ENCODE measurements at places on chromosomes 13 and 19.

DNA sequence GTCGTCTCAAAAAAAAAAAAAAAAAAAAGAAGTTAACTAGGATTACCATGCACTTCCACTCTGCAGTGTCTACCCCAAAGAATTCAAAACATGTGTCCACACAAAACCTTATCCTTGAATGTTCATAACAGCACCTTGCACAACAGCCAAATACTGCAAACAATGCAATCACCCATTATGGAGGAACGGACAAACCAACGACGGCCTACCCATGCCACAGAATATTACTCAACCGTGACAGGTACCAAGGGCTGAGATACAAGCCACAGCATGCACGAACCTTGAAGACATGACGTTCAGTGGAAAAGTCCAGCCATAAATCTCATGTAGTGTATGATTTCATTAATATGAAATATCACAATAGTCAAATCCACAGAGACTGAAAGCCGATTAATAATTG lies 3.0 kb upstream of the SHISA7 start:
- DNase-seq, result peak; percentile 72

- DNase-seq, result no peak
Observed at GRCh38 chr19:56112313-56112709, 8.8 kb downstream of the ZNF787 start.

DNA sequence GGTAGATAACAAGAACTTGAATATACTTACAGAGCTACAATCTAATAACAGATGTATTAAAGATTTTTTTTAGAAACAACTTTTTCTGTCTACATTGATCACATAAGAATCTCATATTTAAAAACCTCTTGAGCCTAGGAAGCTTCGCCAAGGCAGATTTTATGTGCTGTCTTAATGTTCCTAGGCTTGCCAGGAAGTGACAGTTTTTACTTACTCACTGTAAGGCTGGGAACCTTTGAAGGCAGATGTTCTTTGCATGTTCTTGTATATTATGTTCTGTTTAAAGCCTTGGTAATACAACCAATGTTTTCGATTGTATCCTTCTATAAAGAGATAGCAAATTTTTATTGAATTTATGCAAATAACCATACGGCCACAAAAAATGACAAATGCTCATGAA lies 492.7 kb downstream of the GPC5 start:
- DNase-seq, result no peak

GRCh38 chr13:71118779-71119364 lies 748.1 kb downstream of the DACH1 start:
- DNase-seq, result no peak

- peak; percentile 41 for DNase-seq
Observed at GRCh38 chr19:17205237-17206140, 9.7 kb upstream of the USE1 start.

GRCh38 chr13:100409132-100409531 lies 179.5 kb downstream of the GGACT start:
- no peak for DNase-seq

DNA sequence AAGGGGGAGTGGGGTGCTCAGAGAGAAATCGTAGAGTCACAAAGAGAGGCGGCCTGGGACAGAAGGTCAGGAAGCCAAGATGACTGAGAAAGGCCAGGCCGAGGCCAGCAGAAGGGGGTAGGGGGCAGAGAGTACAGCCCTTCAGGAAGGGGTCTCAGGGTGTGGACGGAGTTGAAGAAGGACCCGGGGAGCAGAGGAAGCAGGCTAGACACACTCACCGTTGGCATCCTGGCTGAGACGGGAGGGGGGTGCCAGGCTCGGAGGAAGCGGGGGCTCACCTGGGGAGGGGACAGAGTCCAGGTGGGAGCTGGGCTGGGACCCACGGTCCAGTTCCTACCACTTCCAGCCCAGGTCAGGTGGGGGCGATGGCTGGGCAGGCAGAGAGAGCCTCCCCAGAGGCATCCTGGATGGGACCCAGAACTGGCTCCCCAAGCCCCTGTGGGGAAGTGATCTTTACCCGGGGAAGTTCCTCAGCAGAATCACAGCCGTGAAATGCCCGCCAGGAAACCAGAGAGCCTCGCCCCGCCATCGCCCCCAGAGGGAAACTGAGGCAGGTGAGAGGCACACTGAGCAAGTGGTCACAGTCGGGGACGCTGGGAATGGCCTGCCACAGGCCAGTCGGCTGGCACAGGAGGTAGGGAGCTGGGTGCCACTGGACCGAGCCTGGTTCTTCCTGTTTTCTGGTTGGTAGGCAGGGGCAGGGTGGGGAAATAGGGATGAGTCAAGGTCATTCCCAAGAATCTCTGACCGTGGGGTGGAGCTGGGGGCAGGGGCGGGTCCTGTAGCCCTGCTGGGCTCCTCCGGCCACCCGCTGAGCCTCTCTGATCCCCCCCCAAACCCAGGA lies 1.4 kb downstream of the MATK start:
- DNase-seq, result peak; percentile 53

- DNase-seq, result no peak
Observed at GRCh38 chr19:40691421-40692211, 1.2 kb upstream of the NUMBL start.

- DNase-seq, result no peak
Observed at GRCh38 chr13:96935901-96936300, 58.4 kb downstream of the OXGR1 start.

- no peak for DNase-seq
Observed at GRCh38 chr13:39526499-39526898, 76.5 kb downstream of the LHFPL6 start.

- no peak for DNase-seq
Observed at GRCh38 chr13:71374471-71375049, 492.4 kb downstream of the DACH1 start.

- no peak for DNase-seq
Observed at GRCh38 chr19:12721656-12722565, 1.8 kb downstream of the TNPO2 start.

DNA sequence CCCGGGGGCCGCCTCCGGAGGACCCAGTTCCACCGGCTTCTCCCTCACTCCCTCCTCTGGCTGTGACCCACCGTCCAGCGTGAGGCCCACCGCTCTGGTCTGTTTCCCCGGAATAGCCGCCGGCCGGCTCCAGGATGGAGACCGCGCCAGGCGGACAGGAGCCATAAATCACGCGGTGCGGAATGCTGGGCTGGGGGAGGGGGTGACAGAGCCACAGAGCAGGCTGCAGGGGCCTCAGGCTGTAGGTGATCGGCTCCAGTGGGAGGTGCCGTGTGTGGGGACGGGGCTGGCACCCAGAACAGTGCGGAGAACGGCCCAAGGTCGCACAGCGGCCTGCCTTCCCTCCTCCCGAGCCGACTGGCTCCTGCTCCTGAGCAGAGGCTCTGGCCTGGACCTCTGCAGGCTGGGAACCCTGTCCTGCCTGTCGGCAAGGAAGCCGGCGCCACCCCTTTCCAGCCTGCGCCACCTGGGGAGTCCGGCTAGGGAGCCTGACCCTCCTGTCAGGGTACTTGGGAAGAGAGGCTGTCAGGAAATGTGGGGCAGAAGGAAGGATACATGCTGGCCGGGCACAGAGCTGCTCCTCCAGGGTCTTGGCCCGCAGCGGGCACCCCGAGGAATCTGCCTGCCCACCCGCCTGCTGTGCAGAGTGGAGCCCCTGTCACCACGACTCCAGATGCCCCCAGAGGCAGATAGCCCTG lies 8.3 kb downstream of the PIAS4 start:
- DNase-seq, result no peak

DNA sequence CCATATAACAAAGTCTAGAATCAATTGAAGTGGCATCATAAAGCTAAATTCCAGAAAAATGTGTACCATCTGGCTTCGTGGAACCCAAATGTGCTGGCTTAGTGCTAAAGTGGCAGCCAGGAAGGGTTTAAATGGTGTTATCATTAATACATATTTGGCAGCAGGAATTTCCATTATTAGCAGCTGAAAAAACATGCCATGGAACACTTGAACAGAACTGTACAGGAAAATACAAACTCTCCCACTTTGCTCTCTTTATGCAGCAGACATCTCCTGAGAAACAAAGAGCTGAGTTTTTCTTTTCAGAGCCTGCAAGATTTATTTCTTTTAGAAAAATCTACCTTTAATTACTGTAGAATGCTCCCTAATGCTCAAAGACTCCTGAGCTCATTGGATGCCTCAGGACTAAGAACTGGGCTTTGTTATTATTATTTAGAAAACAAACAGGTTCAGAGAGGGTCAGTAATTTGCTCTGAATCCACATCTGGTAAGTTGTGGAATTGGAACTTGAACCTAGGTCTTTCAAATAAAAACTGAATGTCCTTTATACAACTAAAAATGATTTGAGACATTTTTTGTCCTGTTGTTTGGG lies 179.0 kb downstream of the LACC1 start:
- DNase-seq, result no peak

- no peak for DNase-seq
Observed at GRCh38 chr19:6216236-6216995, 63.4 kb downstream of the MLLT1 start.

- no peak for DNase-seq
Observed at GRCh38 chr19:40442328-40443130, 1.6 kb downstream of the SERTAD3 start.

DNA sequence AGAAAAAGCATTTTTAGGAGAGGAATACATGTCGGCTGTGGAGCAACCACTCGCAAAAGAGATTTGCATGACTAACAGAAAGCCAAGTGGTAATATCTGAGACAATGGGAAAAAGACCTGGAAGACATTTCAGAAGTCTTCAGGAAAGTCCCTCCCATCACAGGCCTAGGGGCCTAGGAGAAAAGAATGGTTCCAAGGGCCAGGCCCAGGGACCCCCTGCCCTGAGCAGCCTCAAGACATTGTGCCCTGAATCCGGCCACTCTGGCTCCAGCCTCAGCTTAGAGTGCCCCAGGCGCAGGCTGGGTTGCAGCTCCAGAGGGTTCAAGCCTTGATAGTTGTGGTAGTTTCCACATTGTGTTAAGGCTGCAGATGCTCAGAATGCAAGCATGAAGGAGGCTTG lies 9.4 kb downstream of the ZNF221 start:
- no peak for DNase-seq
